ENCODE measurements at places on chromosomes 2 and 18. TPM values are rescaled to one million over a fixed set of nuclear protein-coding genes. Genes with fewer than 3 reads are reported as not detected.

TPO gene
- total RNA-seq = not detected

DNA sequence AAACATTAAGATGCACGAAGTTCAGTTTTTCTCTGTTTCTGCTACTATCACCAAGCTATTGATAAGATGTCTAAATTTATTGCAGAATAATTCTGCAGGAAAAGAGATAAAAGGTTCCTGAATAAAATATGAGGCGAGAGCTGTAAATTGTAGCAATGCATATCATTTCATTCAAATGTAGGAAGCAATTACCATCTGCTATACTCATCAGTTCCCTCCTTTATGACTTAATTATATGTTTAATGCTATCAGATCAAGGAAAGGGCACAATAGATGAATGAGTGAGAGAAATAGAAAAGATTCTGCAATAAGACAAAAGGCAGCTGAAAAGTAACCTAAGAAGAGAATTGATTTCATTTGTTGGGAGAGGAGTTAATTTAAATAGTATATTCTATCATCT lies 108.2 kb upstream of the GALNT5 start:
- no peak for DNase-seq

DNA sequence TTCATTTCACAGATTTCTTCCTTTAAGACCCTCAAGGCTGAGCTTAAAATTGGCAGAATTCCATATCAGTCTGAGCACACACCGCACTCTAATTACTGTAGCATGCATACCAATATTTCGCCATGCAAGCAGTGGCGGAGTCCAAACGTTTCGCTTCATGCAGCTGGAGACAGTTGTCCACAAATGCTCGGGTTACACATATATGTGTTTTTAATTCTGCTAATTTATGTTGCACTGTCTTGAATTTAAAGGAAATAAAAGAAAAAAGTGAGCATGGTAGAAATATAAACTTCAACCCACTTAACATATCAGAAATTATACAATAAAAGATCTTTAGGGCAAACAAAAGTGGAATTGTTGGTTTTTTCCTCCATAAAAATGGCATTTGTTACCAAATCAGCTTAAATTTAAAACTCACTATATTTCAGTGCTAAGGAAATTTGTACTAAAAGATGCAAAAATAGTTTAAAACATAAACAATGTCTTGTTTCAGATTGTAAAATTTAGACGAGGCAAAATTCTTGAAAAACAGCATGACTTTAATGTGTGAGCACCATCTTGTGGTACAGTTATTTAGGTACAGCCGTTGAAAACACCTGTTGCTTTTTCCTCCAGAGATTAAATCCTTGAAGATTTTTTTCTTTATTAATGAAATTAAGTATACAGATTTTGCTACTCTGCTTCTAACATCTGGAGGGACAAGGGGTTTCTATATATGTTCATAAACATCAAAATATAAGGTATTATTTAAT lies 24.1 kb upstream of the KANSL1L start:
- DNase-seq = no peak

GRCh38 chr2:142678164-142678563 lies 199.3 kb upstream of the KYNU start:
- no peak for DNase-seq

TSPYL6 gene
- not detected for total RNA-seq

GRCh38 chr2:162473986-162474385 lies 130.1 kb downstream of the GCA start:
- no peak for DNase-seq

- DNase-seq = no peak
Measured at GRCh38 chr2:33335516-33335915, 140.9 kb upstream of the RASGRP3 start.

SMAD4 gene
- total RNA-seq = 82.6 TPM

- DNase-seq = no peak
Measured at GRCh38 chr2:101823859-101824258, 126.4 kb downstream of the MAP4K4 start.

GRCh38 chr2:55883357-55883756 lies 40.2 kb downstream of the EFEMP1 start:
- no peak for DNase-seq

DNA sequence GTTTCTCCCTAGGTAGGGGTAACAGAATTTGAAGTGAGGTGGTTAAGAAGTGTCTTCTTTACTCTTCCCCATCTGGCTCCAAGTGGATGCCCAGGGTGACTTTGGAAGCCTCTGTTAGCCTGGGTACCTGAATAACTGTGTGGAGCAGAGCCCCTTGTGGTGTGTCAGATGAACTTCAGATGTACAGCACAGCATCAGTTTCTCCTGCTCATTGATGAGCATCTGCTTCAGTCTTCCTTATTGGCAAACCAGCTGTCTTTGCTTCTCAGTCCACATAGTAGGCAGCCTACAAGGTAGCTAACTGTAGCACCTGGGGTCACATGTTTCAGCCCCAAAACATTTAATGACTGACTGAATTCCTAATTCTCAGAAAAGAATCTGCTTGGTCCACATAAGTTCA lies 56.2 kb upstream of the ATP8B1 start:
- peak; percentile 6 for DNase-seq

DNA sequence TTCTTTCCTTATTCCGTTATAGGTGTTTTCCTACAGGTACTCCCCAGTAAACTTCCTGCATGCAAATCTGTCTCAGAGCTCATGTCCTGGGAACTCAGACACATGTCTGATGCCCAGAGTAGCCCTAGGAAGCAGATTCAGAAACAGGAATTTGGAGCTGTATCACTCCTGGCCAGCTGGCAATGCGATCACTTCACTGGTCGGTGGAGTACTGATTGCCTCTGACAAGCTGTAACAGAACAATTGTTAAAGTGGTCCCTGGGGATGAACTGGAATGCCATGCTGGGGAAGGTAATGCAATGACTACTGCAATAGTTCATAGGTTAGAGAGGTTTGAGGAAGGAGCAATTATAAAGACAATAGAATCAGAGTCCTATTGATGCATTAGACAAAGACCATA lies 131.6 kb upstream of the DOCK10 start:
- DNase-seq = no peak

DNA sequence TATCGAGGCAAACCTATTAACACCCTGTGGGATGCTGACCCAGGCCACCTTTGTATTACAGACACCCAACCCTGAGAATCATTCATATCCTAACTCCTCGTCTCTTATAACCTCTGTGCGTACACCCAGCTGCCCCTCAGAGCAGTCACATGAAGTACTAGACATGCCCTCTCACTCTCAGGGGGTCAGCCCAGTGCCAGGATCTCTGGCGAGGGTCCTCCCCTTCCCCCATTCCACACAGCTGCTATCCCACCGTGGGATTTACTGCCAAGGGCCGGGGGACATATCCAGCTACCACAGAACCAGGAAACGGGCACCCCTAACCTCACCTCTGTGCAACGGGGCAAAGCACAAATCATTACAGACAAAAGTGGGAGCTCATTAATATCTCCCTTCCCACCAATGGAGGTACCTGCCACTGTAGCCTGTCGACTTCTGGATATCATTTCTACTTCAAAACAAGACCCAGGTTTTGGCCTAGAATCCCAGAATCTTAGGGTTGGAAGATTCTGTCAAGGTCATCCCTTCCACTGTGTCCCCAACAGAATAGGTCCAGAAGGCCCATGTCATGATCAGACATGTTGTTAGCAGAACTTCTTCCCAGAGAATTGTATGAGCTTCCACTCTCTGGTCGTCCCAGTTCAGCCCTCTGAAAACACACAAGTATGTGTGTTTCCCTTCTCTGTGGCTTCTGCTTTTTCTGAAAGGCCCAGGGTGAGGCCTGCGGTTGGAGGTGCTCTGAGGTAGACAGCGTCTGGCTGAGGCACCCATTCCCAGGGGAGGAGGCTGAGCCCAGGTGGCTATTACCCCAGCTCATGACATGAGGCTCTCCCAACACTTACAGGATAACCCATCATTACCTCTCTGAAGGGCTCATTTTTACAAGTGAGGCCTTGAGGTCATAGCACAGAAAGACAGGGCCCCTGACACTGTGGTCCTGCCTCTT lies 1.7 kb downstream of the TMBIM1 start:
- DNase-seq = no peak

BMP10 gene
- not detected for total RNA-seq

PRKAG3 gene
- total RNA-seq = not detected

MYO5B gene
- 48.4 TPM for total RNA-seq

DNA sequence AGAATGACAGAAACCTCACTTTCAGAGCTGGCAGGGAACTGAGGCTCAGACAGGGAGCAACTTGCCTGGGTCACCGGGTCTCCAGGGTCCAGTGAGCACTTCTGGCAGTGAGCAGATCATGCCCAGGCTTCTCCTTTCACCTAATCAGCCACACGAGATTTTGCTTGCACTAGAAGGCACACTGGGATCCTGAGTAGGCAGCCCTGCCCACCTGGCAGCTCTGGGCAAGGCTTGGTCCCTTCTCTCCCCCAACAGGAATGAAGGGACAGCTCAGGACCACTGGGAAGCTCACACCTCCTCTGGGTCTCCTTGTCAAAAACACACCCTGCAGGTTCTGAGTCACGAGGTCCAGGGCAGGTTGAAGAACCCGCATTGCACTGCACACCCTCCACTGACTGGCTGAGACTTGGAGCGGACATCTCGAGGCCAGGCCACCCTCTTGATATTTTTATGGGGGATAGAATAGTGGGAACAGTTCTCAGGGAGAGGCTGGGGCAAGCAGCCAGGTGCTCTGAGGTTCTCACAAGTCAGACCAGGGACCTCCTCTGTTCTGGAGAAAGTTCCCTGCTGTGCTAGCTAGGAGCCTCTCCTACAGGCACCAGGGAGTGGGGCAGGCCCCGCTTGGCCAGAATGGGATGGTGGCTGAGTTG lies 5.7 kb downstream of the MAL start:
- no peak for DNase-seq

DNA sequence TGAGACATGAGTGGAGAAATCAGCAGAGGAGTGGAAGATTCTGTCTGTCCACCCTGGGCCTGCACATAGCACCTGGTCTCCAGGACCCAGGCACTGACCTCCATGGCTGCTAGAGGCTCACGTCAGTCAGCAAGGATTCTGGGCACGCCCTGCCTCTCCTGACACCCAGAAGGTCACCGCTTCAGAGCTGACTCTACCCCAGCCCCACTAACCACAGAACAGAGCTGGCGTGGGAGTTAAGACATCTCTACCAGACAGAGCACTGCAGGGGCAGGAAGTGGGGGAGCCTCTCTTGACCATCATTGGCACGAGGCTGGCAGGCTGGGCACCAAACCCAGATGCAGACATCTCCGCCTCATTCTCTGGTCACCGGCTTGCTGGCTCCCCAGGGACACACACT lies 3.0 kb downstream of the ADCY3 start:
- no peak for DNase-seq

GRCh38 chr2:217851191-217852020 lies 151.4 kb downstream of the TNS1 start:
- DNase-seq = no peak

DNA sequence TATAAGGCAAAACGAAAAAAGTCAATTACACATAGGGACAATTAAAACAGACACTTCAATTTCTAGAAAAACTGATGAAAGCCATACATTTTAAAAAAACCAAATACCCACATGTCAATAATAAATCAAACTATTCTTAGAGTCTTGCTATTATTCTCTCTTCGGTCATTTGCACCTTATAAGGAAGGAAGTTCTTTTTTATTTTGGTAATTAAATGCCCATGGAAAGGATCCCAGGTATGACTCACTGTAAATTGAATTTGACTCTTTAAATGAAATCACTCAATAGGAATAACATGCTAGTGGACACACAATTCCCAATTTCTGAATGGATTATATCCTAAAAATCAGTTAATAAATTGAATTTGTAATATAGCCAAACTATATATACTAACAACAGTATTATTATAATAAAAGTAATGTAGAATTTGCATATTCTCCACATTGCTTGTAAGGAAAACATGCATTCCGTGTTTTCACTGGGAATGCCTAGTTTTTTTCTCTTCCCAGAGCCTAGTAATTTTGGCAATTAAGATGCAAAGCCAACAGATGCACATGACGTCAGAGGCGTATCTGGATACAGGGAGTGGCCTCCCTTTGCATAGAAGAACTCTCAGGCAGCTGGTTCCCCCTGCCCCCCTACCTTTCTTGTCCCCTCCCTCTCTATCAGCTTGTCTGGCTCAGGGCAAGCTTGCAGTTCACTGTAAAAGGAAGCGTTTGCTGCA lies 153.5 kb upstream of the PGAP1 start:
- no peak for DNase-seq

DNA sequence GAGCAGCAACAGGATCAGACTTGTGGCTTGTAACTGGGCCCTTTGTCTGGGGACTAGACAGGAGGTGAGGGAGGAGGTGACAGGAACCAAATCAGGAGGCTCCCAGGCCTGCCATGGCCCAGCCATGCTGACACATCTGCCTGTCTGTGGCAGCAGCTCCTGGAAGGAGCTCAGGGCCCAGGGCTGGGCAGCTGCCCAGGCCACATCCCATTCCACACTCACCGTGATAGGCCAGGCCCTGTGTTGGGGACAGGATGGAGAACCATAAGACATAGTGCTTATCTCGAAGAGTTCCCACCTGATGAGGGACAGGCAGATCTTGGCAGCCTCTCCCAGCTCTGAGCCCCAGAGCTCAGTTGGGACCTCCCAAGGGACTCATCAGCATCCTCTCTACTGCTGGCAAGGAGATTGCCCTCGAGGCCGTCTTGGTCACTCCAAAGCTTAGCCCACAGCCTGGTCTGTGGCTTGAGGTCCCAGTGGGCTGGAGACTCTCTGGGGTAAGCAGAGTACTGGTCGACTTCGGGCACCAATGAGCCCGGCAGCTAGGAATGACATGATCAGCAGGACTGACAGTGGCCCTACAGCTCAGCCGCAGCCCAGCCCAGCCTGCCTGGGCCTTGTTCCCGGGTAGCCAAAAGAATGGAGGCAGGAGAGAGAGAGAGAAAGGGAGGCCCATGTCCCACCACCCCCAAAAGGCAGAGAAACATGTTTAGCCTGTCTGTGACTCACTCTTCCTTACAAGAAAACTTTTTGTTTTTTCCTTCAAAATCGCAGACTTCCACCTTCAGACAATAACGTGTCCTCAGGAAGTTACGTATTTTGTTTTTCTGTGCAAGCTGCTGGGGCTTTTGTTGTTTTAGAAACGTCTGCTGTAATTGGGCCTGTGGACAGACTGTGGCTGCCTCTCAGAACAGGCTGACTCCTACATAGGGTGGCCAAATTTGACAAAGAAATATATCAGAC lies 82.1 kb downstream of the HS1BP3 start:
- no peak for DNase-seq

DNA sequence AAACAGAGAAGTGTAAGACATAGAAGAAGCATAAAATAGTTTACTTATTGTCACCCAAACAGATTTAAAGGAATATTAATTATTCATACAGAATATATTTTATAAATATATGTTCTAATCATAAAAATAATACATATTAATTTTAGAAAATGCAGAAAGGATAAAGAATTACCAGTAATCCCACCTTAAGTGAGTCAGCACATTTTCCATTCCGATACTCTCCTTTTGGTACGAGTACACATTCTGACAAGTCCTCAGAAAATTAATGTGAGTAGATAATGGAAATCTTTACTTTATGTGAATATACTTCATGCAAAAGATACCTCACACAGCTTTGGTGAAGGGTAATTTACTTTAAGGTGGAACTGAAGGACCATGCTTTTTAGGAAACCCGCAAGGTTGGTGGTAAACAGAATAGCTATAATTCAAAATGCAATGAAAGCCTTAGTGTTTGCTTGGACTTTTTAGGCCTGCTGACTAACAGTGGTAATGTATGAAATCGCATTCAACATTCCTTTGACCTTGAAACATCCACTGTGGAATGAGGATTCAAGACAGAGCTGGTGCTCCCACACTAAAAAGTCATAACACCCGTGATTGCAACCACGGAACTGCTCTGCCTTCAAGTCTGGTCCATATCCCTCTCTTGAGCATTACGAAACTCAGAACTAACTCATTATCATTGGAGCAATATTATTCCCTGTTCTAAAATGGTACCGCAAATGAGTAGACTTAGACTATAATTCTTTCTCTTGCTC lies 28.1 kb upstream of the HTR2B start:
- DNase-seq = no peak

GRCh38 chr2:146221826-146222225 lies 1623.0 kb upstream of the ACVR2A start:
- no peak for DNase-seq

FARSB gene
- total RNA-seq = 34.8 TPM
